ENCODE measurements at places on chromosomes 11 and 22. TPM values are rescaled to one million over a fixed set of nuclear protein-coding genes. Genes with fewer than 3 reads are reported as not detected.

The MIAT gene
- total RNA-seq = 0.34 TPM

The GRM5 gene
- total RNA-seq = not detected

The FAM227A gene
- 0.71 TPM for total RNA-seq

The SCGB1C1 gene
- not detected for total RNA-seq

The CENPM gene
- total RNA-seq = 33.9 TPM

The MMP13 gene
- not detected for total RNA-seq

The FKBP2 gene
- 128 TPM for total RNA-seq

The MUC5AC gene
- 3.6 TPM for total RNA-seq

The C11orf65 gene
- total RNA-seq = 0.20 TPM

The KCNQ1OT1 gene
- total RNA-seq = 0.06 TPM

The SLCO2B1 gene
- 4.0 TPM for total RNA-seq

The NUDT8 gene
- 11.9 TPM for total RNA-seq

The CD3E gene
- total RNA-seq = not detected

The OTOG gene
- not detected for total RNA-seq

The NARS2 gene
- 17.1 TPM for total RNA-seq

Data from A549 treated with RU486 at 1 μM for 4 hours (cell line).